HepG2 (cell line): ENCODE measurements at places on chromosomes 13 and 19. TPM values are rescaled to one million over a fixed set of nuclear protein-coding genes. Genes with fewer than 3 reads are reported as not detected.

DNA sequence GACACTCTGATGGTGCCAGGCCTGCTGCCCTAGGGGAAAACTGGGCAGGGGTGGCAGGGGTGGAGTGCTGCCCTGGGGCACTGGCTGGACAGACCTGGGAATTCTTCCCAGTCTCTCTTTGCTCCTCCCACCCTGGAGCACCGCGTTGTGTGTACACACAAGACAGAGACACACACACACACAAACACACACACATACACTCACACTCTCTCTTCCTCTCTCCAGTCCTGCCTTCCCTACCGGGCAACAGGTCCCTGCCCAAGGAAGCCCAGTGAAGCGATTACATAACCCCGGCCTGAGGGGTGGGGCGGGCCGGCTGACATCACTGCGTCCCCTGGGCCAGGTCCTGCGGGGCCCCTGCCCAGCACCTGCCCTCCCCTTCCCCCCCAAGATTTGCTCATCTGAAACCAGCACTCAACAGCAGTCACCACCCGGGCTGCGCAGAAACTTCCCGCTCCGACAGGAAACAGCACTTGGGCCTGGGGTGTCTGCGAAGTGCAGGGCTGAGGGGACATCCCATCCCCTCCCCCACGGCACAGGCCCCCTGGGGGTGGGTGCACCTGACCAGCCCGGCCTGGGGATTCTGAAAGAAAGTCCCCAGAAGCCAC, 1.2 kb downstream of the MKNK2 start:
- peak; percentile 75 for DNase-seq

GRCh38 chr19:42150364-42150763, 18.1 kb upstream of the POU2F2 start:
- DNase-seq, result no peak

GRCh38 chr13:29459813-29460355, 135.6 kb downstream of the SLC7A1 start:
- no peak for DNase-seq

- DNase-seq, result no peak
Observed at GRCh38 chr19:28185646-28186045, 1027.3 kb downstream of the UQCRFS1 start.

GRCh38 chr13:44157606-44158005, 216.0 kb upstream of the SERP2 start:
- no peak for DNase-seq

- no peak for DNase-seq
Observed at GRCh38 chr13:34065928-34066327, 248.0 kb downstream of the RFC3 start.

- DNase-seq, result no peak
Observed at GRCh38 chr13:89891416-89891815, 1456.1 kb upstream of the MIR17HG start.

DNA sequence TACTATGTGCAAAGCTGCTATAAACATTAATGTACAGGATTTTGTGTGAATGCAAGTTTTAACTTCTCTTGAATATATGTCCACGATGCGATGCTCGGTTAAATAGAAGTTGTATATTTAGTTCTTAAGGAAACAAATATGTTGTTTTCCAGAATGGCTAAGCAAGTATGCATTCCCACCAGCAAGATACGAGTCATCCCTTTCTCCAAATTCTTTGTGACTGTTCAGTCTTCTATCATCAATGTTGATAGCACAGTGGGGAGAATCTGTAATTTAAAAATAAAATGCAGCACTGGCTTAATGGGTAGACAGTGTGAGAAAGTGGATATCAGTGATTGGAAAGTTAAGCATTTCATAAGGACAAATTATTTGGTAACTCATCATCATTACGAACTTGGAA, 1340.8 kb downstream of the PCDH9 start:
- no peak for DNase-seq

DNA sequence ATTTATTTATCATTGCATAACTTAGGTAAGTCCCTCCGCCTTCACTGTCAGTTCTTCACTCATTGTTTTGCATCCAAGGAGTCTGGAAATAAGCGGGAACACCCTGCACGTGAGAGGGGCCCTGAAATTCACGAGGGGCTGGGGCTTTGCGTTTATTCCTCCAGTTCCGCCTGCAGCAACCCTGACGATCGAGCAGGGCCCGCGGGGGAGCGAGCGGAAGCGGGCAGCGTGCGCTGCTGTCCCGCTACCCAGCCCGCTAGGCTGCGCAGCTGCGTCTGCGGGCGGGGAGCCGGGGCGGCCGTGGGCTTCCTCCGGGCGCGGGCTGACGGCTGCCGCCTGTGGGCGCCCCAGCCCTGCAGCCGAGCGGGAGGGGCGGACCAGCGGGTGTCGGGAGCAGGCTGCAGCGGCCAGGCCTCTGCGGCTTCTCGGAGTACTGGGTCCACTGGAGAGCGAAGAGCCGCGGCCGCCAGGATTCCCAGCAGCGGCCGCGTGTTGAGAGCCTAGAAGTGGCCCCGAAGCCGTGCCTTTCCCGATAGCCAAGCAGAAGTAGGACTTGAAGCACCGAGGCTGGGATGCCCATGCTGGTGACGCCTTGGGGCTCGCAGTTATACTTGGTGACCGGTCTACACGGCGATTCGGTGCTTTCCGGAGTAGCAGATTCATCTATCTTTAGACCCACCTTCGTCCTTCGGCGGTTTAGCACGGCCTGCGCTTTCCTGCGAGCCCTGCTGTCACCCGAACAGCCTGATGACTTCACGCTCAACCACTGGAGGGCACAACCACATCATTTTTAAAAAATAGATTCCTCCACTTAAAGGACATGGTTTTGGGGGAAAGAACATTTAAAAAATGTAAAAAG, 32.9 kb upstream of the SACS start:
- peak; percentile 54 for DNase-seq

- DNase-seq, result no peak
Observed at GRCh38 chr19:13985771-13986347, 20.3 kb downstream of the RFX1 start.

GRCh38 chr13:79392882-79393563, 13.0 kb downstream of the RBM26 start:
- DNase-seq, result no peak

DNA sequence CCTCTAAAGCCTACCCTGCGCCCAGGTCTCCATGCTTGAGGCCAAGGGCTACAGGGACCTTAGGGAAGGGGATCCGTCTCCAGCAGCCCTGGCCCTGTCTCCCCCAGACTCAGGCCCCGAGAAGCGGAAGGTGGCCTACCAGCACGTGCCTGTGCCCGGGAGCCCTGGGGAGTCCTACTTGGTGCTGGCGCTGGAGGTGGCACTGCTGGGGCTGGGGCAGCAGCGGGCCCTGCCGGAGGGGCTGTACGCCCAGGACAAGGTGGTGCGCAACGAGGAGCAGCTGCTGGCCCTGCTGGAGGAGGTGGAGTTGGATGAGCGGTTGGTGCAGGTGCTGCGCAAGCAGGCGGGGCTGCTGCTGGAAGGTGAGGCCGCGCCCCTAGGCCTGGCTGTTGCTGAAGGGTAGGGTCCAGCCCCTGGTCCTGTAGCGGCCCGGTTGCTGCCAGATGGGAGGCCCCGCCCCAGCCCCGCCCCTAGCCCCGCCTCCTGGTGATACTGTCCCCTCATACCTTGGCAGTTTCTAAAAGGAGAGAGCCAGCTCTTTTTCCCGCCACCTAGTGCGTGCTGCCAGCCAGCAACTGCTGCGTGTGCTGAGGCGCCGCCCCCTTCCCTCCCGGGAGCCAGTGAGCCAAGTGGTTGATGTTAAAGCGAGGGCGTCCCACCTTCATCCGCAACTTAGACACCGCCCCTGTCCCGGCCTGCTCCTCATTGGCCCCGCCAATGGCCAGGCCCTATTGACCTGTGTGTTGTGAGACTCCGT, 22.6 kb downstream of the ZSWIM4 start:
- no peak for DNase-seq

DNA sequence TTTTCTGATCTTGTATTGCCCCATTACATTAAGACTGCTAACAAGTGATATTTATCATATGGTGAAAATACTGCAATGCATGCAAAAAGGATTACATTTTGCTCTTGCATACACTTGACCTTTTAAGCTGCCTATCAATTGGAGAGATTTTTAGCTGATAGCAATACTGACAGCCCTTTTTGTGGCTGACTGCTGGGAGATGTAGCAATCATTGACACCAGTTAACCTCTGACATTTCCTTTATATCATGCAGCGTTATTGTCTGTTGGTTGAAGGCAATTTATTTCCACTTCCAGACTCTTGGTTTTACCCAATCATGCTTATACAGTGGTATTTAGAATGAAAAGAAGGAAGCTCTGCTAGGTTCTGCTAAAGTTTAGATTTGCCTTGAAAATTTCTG, 364.0 kb downstream of the LMO7 start:
- DNase-seq, result no peak

- no peak for DNase-seq
Observed at GRCh38 chr13:31014456-31014855, 82.0 kb downstream of the TEX26 start.

GRCh38 chr19:3554254-3555083, 2.9 kb downstream of the MFSD12 start:
- DNase-seq, result no peak

GRCh38 chr19:13902993-13903555, 2.8 kb downstream of the BRME1 start:
- DNase-seq, result no peak

GRCh38 chr13:30394751-30395191, 27.5 kb upstream of the UBE2L5 start:
- no peak for DNase-seq

DNA sequence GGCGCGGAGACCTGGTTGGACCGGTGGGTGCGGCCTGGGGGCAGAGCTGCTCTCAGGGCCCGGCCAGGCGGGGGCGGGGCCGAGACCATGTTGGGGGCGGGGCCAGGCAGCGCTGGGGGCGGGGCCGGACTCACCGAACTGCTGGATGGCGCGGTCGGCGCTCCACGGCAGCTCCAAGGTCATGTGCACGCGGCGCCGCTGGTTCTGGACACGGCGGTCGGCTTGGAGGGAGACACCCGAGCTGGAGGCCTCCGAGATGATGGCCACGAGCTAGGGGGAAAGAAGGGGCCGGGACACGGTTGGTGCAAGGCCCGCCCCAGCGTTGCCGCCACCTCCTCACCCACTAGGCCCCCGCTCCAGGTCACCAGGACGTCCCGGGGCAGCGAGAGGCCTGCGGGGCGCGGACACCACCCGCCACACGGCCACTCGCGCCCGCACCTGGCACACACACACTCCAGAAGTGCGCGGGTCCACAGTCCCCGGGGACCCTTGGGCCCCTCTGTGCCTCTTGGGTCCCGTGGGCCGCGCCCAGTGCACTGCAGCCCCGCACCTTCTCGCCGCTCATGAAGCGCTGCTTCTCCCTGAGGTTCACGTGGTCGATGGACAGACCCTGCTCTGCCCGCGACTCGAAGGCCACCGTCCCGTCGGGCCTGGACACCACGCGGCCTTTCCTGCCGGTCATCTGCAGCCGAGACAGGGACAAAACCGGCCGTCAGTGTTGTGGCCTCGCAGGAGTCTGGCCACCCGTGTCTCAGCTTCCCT, 8.7 kb downstream of the GPX4 start:
- no peak for DNase-seq

DNA sequence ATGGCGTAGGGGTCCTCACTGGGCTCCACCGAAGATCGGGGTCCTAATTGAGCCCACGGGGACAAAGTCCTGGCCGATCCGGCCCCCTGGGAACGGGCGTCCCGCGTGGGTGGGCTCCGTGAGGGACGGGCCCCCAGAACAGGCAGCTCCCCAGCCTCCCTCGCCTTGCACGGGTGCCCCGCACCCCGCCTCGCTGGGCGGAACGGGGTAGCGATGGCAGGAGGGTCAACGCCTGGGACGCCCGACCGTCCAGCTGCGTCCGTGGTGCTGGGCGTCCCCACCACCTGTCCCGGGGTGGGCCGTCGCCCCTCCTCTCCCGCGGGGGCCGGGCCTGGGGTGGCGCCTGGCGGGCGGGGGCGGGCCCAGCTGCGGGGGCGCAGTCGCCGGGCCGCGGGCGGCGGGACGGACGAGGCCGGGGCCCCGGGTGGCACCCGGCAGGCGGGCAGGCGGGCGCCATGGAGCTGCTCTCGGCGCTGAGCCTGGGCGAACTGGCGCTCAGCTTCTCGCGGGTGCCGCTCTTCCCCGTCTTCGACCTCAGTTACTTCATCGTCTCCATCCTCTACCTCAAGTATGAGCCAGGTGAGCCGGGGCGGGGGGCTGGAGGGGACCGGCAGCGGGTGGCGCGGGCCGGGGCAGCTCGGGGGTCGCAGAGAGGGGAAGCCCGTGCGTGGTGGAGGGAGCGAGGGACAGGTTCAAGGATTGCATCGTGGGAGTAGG, at the start of gene TMEM38A:
TSS of gene TMEM38A (plus strand) at position 377 of the 717 bp plus-strand sequence. CDS start at position 456, 79 bp downstream.
- no peak for DNase-seq

DNA sequence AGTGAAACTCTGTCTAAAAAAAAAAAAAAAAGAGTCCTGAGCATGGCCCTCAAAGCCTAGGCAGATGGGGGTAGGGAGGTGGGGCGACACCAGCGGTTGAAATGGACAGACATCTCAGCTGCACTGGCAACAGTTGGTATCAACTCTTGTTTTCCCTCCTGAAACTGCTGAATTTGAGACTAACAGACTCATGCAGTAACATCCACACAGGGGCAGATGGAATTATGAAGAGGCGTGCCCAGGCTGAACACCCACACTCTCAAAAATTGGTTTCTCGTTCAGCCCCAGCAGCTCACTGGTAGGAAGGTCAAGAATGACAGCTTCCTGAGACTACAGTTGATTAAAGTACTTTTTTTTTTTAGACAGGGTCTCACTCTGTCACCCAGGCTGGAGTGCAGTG, 24.1 kb downstream of the PBX4 start:
- no peak for DNase-seq

- DNase-seq, result no peak
Observed at GRCh38 chr13:34748073-34748472, 194.0 kb upstream of the NBEA start.

DNA sequence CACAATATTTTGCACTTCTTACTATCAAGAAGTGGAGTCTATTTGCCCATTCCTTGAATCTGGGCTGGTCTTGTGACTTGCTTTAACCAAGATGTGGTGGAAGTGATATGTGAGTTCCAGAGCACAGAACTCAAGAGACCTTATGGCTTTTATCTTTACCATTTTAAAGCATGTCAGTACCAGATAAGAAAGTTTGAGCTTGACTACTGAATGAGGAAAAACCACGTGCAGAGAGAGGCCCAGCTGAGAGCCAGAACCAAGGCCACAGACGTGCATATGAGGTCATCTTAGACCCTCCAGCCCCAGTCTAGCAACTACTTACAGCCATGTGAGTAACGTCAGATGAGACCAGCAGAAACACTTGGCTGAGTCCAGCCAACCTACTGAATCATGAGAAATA, 6.3 kb upstream of the CDK8 start:
- no peak for DNase-seq

PSG3 gene
- not detected in 2 replicates for total RNA-seq

RDH8 gene
- total RNA-seq, result not detected in 2 replicates

PTPRH gene
- total RNA-seq, result 9.9 and 14.7 TPM in 2 replicates

CYP2A7 gene
- total RNA-seq, result not detected in 2 replicates

NRTN gene
- total RNA-seq, result 3.2 and 4.1 TPM in 2 replicates

ZNF790 gene
- total RNA-seq, result 5.3 and 8.5 TPM in 2 replicates

NLRP4 gene
- not detected in 2 replicates for total RNA-seq
